Activated T-cell treated with anti-CD3 and anti-CD28 coated beads, Interleukin-2, amount 50 U/mL, for 4 hours (primary cell): ENCODE measurements at places on chromosomes 1 and 21. TPM values are rescaled to one million over a fixed set of nuclear protein-coding genes. Genes with fewer than 3 reads are reported as not detected.
A peak's percentile ranks its signal among the peaks of the same experiment; 100 is the strongest.

- DNase-seq: no peak
These were observed 6.0 kb downstream of the CAPN9 start for GRCh38 chr1:230753191-230753585.

Gene ACTN2
- total RNA-seq: 0.24 TPM

Gene SHC1
- total RNA-seq: 43.7 TPM

DNA sequence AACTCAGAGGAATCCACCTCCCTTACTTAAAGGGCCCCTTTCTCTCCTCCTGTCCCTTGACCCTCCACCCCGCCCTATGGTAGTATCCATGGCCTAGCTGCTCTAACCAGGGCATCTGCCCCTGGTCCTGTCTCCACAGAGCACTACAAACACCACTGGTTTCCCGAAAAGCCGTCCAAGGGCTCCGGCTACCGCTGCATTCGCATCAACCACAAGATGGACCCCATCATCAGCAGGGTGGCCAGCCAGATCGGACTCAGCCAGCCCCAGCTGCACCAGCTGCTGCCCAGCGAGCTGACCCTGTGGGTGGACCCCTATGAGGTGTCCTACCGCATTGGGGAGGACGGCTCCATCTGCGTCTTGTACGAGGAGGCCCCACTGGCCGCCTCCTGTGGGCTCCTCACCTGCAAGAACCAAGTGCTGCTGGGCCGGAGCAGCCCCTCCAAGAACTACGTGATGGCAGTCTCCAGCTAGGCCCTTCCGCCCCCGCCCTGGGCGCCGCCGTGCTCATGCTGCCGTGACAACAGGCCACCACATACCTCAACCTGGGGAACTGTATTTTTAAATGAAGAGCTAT lies 1.7 kb downstream of the BTG2 start:
- peak; percentile 51 for DNase-seq

DNA sequence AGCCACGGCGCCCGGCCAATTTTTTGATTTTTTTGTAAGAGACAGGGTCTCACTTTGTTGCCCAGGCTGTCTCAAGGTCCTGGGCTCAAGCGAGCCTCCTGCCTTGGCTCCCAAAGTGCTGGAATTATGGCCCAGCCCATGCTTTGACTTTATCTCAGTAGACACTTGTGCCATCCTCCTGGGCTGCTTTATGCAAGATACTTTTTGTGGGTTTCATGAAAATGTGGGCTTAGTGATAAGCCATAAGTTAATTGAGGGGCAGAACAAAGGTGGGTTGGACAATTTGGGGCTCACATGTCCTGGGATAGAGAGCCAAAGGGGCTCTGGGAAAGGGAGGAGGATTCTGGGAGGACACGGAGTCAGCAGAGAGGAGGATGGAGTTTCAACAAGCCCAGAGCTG lies 22.0 kb downstream of the ALPL start:
- DNase-seq: no peak

Gene ARHGEF19
- total RNA-seq: 16.6 TPM

Gene FASLG
- total RNA-seq: 51.8 TPM

Gene AMY1B
- total RNA-seq: not detected

DNA sequence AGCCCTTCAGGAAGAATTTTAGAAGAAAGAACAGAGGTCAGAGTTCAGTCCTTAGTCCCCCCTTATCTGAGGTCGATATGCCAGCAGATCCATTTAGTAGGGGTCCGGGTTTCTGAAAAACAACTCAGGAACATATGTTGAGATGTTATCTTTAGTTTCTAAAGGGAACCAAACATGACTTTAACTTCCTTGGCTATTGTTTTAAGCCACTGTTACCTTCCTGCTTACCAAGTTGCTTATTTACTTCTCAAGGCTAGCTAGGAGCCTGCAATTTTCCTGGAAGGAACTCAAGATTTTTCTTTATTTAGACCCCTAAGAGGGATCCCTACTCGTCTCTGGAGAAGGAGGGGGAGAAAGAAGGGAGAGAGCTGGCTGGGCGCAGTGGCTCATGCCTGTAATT lies 54.3 kb downstream of the KCNC4 start:
- no peak for DNase-seq

DNA sequence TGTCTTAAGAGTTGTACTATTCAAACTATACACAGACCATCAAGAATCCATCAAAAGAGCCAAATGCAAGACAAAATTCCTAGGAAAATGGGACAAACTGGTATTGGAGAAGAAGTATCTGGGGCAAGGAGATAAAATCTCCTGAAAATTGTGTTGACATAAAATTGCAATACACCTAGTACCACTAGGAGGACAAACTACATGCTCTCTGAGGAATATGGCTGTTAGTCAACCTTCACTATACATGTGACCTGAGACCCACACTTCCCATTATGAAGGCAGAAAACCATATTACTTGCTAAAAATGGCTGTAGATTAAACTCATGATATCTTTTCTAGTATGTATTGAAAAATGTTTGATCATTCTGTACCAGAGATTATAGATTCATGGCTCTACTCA lies 30.0 kb downstream of the IRF2BP2 start:
- no peak for DNase-seq
